ENCODE measurements at places on chromosomes 2 and 18.

GRCh38 chr2:118197011-118197675, 108.9 kb downstream of the INSIG2 start:
- no peak for DNase-seq

DNA sequence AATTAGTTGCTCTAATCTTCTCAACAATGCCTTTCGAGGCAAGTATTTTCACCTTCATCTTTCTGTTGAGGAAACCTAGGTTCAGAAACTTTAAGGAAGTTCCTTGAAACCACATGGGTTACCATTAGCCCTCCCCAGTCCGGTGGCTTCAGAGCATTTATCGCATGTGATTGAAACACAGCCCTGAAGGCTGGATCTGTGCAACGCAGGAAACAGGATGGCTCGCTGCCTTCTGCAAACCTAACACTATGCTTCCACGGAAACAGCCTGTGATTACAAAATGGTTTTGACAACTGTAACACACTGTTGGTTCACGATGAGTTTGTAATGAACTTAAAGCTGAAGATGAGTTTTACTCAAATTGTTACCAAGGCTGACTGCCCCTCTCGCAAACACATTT, 68.5 kb downstream of the EPB41L3 start:
- no peak for DNase-seq

- no peak for DNase-seq
These were observed 3.0 kb downstream of the ATIC start for GRCh38 chr2:215314896-215315295.

DNA sequence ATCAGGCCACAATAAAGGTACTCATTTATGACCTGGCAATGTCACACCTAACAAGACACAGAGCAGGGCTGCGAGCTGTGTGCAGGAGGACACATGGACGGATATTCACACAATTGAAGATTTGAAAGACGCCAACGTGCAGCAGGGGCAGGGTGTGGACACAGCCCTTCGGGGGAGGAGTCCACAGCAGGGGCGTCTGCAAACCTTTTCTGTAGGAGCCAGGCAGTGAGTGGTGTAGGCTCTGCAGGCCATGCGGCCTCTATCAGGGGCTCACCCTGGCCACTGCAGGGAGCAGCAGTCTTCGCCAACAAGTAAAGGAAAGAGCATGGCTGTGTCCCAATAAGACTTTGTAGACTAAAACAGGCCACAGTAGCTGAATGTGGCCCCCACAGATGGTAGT, 125.7 kb upstream of the SNTG2 start:
- no peak for DNase-seq

DNA sequence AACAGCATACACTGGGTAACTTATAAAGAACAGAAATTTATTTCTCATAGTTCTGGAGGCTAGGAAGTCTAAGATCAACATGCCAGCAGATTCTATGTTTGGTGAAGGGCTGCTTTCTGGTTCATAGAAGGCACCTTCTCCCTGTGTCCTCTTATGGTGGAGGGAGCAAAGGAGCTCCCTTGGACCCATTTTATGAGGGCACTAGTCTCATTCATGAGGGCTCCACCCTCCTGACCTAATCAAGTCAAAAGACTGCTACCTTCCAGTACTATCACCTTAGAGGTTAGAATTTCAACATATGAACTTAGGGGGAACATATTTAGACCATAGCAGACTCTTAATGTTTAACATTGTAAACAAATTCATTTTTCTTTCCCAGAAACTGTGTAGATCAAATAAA, 54.5 kb downstream of the ACVR1C start:
- DNase-seq = no peak

DNA sequence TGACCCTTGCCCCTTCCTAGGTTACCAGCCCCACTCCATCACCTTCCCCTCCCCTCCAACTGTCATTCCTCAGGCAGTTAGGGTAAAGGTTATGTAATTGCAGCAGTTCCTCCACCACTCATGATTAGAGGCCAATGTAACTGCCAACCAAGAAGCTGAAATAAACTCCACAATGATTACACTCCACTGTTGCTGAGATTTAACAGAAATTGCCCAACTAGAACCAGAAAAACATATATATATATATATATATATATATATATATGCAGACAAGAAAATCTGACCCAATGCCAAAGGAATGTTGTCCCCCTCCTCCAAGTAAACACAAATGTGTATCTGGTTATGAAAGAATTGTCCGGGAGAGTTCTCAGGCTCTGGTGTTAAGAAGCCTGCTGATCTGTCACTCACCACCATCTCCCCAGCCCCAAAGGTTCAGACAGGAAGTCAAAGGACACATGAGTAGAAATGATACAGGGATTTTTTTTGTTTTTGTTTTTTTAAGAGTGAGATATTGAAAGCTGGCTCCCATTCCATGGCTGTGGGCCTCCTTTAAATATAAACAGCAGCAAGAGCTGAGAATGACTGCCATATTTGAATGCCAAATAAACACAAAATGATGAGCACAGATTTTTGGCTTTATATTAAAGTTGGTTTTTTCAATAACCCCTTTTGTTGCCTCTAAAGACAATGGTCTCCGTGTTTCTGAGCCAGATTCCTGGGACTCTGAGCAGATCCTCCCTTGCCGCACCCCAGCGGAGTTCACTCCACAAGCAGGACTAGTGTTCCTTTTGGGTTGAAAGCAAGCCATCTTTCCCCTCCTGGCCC, 127.2 kb upstream of the MAPRE2 start:
- DNase-seq = no peak

GRCh38 chr18:12000072-12000659, 18.9 kb downstream of the IMPA2 start:
- DNase-seq = no peak

DNA sequence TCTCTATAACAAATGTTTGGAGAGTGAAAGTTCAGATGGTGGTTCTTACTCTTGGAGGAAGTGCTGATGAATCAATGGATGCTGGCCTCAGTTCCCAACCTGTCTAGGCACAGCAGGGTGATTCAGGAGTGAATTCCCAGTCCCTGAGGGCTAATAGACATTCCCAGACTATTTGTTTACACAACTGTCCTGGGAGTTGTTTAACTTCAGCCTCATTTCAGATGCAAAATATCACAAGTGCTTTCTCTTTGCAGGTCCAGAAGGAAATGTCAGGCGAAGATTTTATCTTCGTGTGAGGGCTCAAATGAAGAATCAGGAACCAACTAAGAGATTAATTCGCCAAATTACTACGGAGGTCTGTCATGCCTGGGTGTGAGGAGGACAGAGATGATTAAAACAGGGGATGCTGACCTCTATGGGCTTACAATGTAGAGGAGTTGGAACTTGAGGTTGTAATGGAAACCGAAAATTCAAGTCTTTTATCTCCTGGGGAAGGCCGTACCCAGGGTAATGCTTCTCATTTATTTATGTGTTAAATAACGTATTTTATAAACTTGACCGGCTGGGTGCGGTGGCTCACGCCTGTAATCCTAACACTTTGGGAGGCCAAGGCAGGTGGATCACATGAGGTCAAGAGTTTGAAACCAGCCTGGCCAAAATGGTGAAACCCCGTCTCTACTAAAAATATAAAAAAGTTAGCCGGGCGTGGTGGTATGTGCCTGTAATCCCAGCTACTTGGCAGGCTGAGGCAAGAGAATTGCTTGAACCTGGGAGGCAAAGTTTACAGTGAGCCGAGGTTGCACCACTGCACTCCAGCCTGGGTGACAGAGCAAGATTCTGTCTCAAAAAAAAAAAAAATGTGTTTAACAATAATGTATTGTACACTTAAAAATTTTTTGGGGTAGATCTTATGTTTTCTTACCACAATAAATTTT, 38.7 kb upstream of the SLC1A4 start:
- DNase-seq = no peak

- DNase-seq = no peak
These were observed 58.4 kb downstream of the SEMA4F start for GRCh38 chr2:74712223-74713053.

- no peak for DNase-seq
These were observed 106.1 kb upstream of the EML6 start for GRCh38 chr2:54617409-54617808.

- no peak for DNase-seq
These were observed 10.7 kb downstream of the TNS1 start for GRCh38 chr2:217992061-217992460.

DNA sequence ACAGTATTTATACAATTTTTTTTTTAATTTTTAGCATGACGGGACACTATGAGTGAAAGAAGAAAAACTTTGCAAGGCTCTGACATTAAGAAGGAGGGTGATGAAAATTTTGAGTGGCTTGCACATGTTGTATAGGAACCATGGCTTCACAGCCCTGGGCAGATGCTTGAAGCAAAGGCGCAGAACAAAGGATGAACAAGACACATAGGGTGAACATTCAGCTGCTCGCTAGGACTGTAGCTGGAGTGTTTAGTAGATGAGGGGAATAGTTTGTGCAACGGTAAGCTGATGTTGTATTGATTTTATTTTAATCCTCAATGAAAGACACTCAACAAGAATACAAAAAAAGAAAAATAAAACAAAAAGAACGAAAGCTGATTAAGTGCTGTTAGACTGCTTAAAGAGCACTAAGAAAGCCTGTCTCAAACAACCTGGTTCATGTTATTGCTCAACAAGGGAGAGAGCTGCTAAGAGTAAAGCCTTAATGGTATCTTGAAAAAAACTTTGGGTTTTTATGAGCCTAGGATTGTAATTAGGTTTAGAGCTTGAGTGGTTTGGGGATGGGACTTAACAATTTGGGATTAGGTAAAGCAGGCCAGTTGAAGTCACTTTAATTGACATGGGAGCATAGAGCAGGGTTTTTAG, 41.2 kb upstream of the GCFC2 start:
- no peak for DNase-seq

DNA sequence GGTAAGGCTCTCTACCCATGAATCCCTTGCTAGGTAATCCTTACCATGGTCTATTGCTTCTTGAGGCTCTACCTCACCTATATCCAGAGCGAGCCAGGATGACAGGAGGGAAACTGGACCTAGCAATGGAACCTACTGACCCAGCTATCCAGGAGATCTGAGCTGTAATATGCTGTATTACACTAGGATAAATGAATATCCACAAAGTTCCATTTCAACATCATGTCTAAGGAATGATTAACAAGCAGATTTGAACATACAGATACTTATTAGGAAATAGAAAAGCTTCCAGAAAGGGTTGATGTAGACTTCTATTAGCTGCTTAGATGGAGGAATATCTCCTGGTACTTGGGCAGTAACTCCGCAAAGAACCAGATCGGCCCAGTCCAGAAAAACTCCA, 110.1 kb downstream of the BAZ2B start:
- no peak for DNase-seq

- no peak for DNase-seq
These were observed 253.0 kb upstream of the FANCL start for GRCh38 chr2:58494071-58494501.

All from CD4-positive, alpha-beta T cell treated with Interleukin-17A for 4 hours (primary cell).